GM12878 (cell line): ENCODE measurements at places on chromosomes 5 and 9. TPM values are rescaled to one million over a fixed set of nuclear protein-coding genes. Genes with fewer than 3 reads are reported as not detected.

Gene RASGRF2
- 0.05 and 0.19 TPM in 2 replicates for total RNA-seq

Gene CENPH
- total RNA-seq = 38.1 and 41.5 TPM in 2 replicates

Gene HSDL2
- total RNA-seq = 21.9 and 23.6 TPM in 2 replicates

DNA sequence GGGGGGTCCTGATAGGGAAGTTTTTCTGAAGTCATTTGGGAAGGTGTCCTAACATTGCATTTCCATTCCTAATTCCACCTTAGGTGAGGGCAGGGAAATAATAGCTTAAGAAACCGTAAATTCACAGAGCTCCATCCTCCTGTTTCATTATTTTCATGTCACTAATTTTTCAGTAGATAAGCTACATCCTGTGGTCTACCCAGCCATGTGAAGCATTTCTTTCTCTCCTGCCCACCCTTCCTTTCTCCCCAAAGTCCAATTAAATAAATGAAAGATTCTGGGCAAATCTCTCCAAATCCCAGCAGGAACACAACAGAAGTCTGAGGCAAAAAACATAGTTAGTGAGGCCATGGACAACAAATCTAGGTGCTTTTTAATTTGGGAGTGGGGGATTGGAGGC lies 95.1 kb upstream of the ERBIN start:
- no peaks in the 10 kb centered on the region for H3K36me3 ChIP-seq
- no peaks in the 10 kb centered on the region for H3K27me3 ChIP-seq
- no peak overlapping the region for H3K27ac ChIP-seq
- no peak overlapping the region for H3K4me3 ChIP-seq

DNA sequence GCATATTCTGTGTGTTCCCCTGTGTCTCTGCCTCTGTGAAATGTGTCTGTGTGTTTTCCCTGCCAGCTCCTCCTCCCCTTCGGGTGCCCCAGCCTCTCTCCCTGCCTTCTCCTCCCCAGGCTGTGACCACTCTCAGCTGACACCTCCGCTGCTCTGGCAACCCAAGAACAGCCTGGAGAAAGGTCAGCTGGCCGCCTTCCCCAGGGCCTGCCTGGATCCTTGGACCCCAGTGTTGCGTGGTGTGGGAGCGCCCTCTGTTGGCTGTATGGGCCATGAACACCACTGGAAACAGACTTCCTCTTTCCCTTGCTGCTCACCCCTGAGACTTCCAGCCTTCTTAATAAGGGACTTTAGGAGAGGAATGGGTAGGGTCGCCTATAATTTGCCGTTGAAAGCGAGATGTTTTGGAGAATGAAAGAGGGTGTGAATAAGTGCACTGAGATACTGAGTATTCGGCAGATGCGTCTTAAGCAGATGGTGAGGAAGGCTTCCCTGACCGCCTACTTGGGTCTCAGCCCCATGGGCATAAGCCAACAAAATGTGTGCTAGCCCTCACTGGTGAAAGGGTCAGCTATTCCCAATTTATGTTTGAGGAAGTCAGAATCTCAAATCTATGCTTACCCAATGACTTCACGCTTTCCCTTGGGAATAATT lies 114.9 kb upstream of the TRIM32 start:
- H3K27me3 ChIP-seq = no peaks in the 10 kb centered on the region
- H3K4me1 ChIP-seq = no peaks in the 10 kb centered on the region
- H3K4me3 ChIP-seq = no peak overlapping the region
- H3K27ac ChIP-seq = no peak overlapping the region

Gene FOXD4
- total RNA-seq = 0.24 TPM in 1 of 2 replicates, not detected in the other

Gene GRXCR2
- total RNA-seq = not detected in 2 replicates

Gene ADAMTS12
- 28.4 and 32.5 TPM in 2 replicates for total RNA-seq

- no peak for DNase-seq
- no peaks in the 10 kb centered on the region for H3K36me3 ChIP-seq
- H3K27me3 ChIP-seq = no peaks in the 10 kb centered on the region
Measured at GRCh38 chr5:116444373-116445295, 130.0 kb downstream of the SEMA6A start.

- no peak overlapping the region for H3K4me3 ChIP-seq
- H3K27me3 ChIP-seq = no peaks in the 10 kb centered on the region
- DNase-seq = no peak
Measured at GRCh38 chr5:72705178-72705577, 111.3 kb upstream of the TNPO1 start.

GRCh38 chr9:137240318-137240840 lies 708 bp upstream of the TUBB4B start:
- no peaks in the 10 kb centered on the region for H3K27me3 ChIP-seq
- no peak for DNase-seq
- peaks cover 14% of the 10 kb centered on the region for H3K36me3 ChIP-seq
- H3K27ac ChIP-seq = peak overlapping the region; percentile 83
- H3K4me1 ChIP-seq = peaks cover 42% of the 10 kb centered on the region

GRCh38 chr5:126900796-126901195 lies 123.9 kb downstream of the LMNB1 start:
- no peak overlapping the region for H3K4me3 ChIP-seq
- DNase-seq = no peak
- no peaks in the 10 kb centered on the region for H3K4me1 ChIP-seq
- no peak overlapping the region for H3K27ac ChIP-seq

- H3K27ac ChIP-seq = no peak overlapping the region
- no peak for DNase-seq
- H3K4me3 ChIP-seq = no peak overlapping the region
- H3K27me3 ChIP-seq = no peaks in the 10 kb centered on the region
- H3K36me3 ChIP-seq = peaks cover 1% of the 10 kb centered on the region
Measured at GRCh38 chr9:79578891-79579290, 7.1 kb downstream of the TLE4 start.

DNA sequence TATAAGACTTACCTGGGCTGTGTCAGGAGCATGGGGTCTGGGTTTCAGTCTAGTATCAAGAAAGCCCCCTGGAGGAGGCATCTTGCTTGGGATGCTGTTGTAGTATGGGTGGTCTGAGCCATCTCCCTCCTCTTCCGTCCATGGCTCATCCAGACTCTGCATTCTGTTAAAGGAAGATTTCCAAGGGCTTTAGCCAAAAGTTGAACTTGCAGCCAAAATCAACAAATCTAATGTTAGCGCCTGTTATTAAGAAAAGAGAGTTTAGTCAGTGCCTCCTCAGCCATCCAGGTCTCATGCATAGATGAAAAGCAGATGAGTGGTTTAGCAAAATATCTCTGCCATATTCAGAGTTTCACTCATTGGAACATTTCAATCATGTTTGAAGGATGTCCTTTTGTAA lies 55.6 kb downstream of the S1PR3 start:
- H3K36me3 ChIP-seq = no peaks in the 10 kb centered on the region
- H3K4me3 ChIP-seq = no peak overlapping the region
- no peaks in the 10 kb centered on the region for H3K4me1 ChIP-seq
- no peak for DNase-seq
- H3K27ac ChIP-seq = no peak overlapping the region
- H3K27me3 ChIP-seq = no peaks in the 10 kb centered on the region

- DNase-seq = no peak
- H3K27ac ChIP-seq = no peak overlapping the region
- H3K4me1 ChIP-seq = no peaks in the 10 kb centered on the region
- H3K4me3 ChIP-seq = no peak overlapping the region
Measured at GRCh38 chr5:60386436-60387050, 313.4 kb downstream of the DEPDC1B start.

Gene AFAP1L1
- total RNA-seq = not detected in 2 replicates

Gene NRG2
- 21.0 and 21.7 TPM in 2 replicates for total RNA-seq

DNA sequence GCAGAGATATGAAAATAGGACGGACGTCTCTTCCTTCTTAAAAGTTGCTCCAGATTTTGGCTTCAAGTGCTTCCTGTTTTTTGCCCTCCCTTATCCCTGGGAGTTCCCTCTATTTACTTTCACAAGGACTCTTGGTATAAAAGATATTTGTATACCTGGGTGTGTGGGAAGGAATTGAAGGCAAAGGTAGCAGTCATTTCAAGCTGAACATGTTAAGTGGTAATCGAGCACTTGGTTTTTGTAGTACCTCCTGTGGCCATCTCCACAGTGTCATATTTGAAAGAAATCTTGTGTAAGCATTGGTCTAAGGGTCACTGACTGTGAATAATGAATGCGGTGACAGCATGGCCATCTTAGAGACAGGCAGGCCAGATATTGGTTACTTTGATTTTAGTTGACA lies 593.6 kb downstream of the MTRR start:
- no peak overlapping the region for H3K27ac ChIP-seq
- H3K27me3 ChIP-seq = no peaks in the 10 kb centered on the region
- no peaks in the 10 kb centered on the region for H3K36me3 ChIP-seq
- H3K4me3 ChIP-seq = no peak overlapping the region

- H3K36me3 ChIP-seq = peaks cover 11% of the 10 kb centered on the region
- no peak overlapping the region for H3K4me3 ChIP-seq
- H3K27me3 ChIP-seq = no peaks in the 10 kb centered on the region
- no peak for DNase-seq
- no peaks in the 10 kb centered on the region for H3K4me1 ChIP-seq
Measured at GRCh38 chr9:7104625-7105024, 346.9 kb downstream of the KDM4C start.

DNA sequence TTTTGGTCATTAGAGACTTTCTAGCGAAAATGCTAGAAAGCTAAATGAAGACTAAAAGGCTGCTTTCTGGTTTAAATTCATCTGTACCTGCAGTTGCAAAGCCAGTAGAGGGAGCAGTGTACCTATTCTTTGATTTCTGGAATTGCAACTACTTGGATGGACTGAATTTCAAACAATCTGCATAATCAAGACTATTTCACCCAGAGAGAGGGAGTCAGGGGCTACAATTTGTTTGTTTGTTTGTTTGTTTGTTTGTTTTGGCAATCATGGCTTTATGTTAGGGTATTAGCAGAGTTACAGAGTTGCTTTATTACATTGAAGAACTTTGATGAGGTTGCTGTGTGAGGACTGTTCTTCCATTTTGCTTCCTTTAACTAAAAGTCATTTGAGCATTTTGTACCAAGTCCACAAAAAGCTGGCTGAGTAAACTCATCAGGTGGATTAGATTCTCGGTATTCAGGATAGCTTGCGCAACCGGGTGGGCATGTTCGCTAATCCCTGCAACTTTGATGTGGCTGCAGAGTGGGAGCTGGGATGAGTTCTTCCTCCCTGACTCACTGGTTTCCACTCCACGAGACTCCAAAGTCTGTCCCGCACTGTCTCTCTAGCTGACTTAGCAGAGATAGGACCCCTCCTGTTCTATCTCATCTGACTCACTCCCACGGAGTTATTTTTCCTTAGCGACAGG lies 80.0 kb upstream of the TUT7 start:
- no peak overlapping the region for H3K27ac ChIP-seq
- H3K27me3 ChIP-seq = no peaks in the 10 kb centered on the region
- H3K36me3 ChIP-seq = no peaks in the 10 kb centered on the region

DNA sequence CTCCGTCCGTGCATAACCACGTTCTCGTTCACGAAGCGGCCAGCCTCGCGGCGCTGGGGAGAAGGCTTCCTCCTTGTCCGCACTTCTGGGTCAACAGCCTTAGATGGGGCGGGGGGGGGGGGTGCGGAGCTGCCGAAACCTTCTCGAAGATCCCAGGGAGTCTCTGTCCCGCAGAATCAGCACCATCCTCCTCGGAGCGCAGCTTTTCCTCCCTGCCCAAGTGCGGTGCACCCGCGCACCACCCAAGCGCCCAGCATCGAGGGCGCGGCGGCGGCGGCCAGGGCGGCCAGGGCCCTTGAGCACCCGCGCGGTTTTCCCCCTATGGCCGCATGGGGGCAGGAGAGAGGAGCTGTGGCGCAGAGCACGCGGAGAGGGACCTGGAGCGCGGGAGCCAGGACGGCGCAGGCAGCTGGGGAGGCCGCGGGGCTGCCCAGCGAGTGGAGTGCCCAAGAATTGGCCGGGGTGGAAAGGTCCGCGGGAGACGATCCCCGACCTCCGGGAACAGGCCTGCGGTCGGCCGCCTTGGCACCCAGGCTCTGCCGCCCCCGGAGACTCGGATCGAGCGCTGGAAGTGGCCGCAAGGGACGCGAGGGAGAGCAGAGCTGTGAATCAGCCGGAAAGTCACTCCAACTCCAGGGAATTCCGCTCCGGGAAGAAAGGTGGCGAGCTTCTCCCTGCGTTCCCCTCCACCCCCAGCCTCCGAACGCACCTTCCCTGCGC lies 43.1 kb downstream of the TMEM174 start:
- DNase-seq = no peak
- no peak overlapping the region for H3K4me3 ChIP-seq
- no peak overlapping the region for H3K27ac ChIP-seq
- peaks cover 14% of the 10 kb centered on the region for H3K27me3 ChIP-seq

Gene WNT8A
- not detected in 2 replicates for total RNA-seq

DNA sequence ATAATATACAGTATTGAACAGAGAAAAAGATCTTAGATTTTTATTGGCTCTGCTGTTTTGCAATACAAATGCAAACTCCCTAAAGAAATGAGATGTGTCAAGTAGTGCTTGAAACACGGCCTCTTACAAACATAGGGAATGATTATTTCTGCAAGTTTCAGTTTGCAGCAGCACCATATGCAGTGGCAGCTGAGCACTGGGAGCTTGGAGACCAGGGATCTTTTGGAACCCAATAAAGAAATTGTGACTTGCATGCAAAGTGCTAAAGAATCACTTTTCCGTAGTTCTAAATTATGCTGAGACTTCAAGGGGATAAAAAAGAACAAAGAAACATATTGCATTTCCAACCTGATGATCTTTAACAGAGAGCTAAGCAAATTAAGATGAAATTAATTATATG lies 674.6 kb upstream of the ZNF608 start:
- no peak overlapping the region for H3K27ac ChIP-seq
- H3K4me1 ChIP-seq = no peaks in the 10 kb centered on the region
- no peak for DNase-seq
- no peaks in the 10 kb centered on the region for H3K36me3 ChIP-seq
- no peaks in the 10 kb centered on the region; the same call in 1 of the 2 replicates for H3K27me3 ChIP-seq
- no peak overlapping the region for H3K4me3 ChIP-seq

- H3K36me3 ChIP-seq = no peaks in the 10 kb centered on the region
- H3K4me1 ChIP-seq = no peaks in the 10 kb centered on the region
Measured at GRCh38 chr5:161380486-161380885, 166.0 kb downstream of the GABRB2 start.

- no peak for DNase-seq
- H3K27ac ChIP-seq = no peak overlapping the region
- H3K4me1 ChIP-seq = no peaks in the 10 kb centered on the region
Measured at GRCh38 chr9:114056527-114056926, 21.6 kb downstream of the AMBP start.

- H3K36me3 ChIP-seq = no peaks in the 10 kb centered on the region
- H3K4me3 ChIP-seq = no peak overlapping the region
- H3K4me1 ChIP-seq = no peaks in the 10 kb centered on the region
- no peaks in the 10 kb centered on the region for H3K27me3 ChIP-seq
- no peak for DNase-seq
Measured at GRCh38 chr9:93994545-93994944, 39.4 kb upstream of the BARX1 start.

Gene F2RL2
- total RNA-seq = not detected in 2 replicates

Gene RANBP17
- total RNA-seq = 0.10 TPM in 1 of 2 replicates, not detected in the other

Gene LHX2
- total RNA-seq = 9.0 and 10.3 TPM in 2 replicates
